ENCODE measurements at places on chromosomes 16 and 17.

GRCh38 chr17:71055128-71055527 is 885.8 kb downstream of the KCNJ2 start:
- peak; percentile 6 for DNase-seq

DNA sequence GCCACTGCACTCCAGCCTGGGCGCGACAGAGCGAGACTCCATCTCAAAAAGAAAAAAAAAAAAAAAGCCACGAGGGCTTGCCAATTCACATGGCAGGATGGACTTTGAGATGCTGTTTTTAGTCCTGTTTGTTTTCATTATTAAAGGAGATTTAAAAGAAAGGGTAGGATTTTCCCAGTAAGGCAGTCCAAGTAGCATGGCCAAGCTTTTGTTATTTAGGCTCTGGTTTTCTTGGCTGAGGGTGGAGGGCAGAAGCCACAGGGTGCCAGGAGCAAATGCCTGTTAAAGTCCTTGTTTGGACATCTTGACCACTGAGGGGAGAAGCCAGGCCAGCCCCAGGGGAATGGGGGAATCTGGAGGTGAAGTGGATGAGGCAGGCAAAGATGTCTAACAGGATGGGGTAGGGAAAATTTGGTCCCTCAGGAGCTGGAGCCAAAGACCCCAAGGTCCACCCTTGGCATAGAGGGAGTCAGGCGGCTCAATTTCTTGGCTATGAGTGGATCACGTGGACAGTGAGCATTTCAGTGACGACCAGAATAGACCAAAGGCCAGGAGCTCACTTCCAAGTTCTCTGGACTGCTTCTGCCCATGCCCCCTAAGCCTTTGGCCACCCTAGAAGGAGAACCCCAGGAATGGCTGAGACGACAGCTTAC is 20.8 kb upstream of the PLLP start:
- DNase-seq = no peak

DNA sequence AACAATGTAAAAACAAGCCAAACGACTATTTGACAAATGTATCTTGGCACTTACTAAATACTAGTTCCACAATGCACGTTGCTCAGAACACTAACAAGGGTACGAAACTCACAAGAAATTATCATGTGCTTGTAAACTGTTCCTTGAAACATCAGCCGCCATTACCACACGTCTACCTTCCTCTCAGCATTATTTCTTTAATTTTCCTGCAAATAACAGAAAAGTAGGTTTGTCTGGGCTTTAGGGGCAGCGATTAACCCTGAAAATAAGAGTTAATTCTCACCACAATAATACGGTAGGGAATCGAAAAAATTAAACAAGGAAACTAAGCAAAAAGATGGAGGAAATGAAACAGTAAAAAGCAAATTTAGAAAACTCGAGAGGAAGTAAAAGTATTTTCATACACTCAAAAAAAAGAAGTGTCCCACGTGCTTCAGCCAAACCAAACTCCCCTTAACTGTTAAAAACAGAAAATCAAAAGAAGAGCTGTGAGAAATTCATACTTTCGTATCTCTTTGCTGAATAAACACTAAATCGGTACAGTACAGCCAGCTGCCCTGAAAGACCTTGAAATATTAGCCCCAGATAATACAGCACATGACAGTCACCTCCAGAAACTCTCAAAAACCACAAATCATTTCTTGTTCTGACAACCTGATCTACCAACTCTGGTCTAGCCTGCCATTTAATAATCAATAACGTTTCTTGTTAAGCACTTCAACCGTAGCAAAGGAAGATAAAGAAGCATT is 1.2 kb downstream of the ARHGAP17 start:
- no peak for DNase-seq

- peak; percentile 88 for DNase-seq
These were observed at the start of gene ATP6V0A1 for GRCh38 chr17:42458497-42459255. ATP6V0A1 (plus strand) TSS chr17:42458878; CDS start chr17:42460895, 2,017 bp downstream.

DNA sequence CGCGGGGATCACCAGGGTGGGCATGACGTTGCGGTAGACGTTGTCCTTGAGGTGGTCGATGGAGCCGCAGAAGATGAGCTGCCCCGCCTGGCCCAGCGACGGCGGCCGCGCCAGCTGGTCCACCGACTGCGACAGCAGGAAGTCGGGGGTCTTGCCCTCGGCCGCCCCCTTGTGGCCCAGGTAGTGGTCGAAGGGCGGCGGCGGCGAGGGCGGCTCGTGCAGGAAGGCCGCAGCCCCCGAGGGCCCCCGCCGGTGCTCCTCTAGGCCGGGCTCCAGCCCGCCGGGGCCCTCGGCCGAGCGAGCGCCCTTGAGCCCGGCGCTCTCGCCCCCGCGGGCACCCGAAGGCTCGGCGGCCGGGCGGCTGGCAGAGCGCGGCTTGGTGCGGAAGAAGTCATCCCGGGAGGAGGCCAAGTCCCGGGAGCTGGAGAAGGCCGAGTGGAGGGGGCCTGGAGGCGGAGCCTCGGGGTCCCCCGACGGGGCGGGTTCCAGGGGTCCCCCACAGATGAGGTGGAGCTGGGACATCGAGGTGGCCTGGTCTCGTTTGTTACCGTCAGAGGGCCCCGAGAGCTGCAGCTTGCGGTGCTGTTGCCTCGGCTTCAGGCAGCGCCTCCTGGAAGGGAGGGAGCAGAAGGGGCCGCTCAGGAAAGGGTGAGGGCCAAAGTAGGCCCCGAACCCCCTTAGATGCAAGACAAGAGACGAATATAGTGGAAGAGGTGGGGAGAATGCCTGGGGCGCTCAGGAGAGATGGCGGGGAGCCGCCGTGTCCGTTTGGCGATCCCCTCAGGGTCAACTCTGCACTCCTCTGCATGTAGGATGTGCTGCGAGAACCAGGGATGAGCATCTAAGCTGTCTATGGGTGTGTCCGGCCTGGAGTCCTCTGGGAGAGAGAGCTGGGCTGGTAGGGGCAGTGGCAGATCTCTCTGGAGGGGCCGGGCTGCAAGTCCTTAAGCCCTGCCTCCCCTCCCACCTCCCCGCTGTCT is 8.8 kb downstream of the FAM171A2 start:
- no peak for DNase-seq

DNA sequence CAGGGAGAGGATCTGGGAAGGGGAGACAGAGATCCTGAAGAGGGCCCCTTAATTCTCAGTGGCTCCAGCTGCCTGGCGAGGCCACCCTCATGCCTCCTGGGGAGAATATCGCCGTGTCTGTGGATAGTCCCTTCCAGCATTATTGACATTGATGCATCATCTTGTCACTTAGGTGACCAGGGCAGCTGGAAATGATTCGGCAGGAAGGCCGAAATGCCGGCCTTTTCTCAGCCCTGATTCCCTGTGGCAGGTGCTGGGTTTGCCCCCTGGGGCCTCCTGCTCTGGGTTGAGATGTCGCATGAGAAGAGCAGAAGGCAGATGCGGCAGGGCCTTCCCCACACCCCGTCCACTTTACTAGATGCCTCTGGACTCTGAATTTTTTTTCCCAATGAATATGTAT is 89.5 kb downstream of the RAP1GAP2 start:
- no peak for DNase-seq

DNA sequence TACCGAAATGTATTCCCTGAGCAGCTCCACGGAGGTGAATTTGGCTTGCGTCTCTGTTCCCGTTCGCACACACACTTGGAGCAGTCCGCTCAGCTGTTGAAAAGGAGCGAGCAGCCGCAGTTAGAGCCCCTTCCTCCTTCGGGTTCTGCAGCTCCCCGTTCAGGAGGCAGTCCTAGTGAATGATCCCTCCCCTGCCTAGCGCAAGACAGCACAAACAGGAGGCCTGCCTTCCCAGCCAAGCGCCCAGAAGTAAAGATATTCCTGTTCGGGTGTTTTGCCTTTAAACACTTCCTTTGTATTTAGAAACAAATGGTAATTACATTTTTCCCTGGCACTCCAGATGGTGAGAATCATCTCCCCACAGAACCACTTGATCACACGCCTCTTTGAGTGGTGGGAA is 64.7 kb downstream of the ABCC12 start:
- no peak for DNase-seq

DNA sequence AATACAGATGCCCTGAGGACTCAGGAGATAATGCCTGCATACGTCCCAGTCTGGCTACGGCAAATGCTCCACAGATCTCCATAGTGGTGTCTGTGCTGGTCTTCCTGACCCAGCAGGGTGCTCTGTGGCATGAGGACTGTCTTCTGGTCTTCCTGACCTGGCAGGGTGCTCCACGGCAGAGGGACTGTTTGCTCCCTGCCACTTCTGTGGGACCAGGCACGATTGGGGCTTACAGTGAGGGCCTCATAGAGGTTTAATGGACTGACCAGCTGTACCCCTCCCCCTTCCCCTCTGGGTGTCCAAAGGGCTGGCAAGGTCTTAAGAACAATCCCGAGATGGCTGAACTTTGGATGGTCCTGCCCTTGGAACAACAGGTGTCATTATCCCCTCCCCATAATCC is 123.1 kb downstream of the C16orf78 start:
- DNase-seq = no peak

- peak; percentile 85 for DNase-seq
These were observed 696.8 kb upstream of the SOX9 start for GRCh38 chr17:71423871-71424546.

DNA sequence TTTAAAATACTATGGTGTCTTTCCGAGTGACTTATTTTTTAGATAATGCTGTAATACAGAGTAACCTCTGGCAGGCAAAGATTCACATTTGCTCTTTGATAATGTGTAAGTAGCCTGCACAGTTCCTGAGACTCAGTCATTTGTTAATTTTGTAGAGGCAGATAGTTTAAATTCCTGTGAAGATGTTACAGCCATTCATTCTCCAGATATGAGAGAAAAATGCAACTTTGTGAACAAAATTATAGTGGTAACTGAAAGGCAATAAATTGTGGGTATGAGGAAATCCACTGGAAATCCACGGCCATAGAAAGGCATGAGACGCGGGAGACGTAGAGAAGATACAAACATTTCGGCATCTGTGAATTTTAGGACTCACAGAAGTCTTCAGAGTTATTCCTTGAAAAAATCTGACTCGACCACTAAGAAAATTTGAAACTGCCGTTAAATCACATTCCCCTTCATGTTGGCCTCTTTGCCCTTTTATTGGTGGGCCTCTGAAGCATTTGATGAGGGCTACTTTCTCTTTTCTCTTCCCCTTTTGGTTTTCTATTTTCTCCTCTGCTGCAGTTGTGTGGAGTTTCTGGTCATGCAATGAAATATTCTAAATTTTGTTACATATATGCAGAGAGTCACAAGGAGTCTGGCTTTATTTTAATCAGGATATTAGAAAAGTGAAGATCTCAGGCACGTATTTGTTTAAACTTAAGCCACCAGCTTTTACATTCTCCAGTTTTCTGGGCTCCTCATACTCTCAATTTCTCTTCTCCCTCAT is 18.8 kb downstream of the HS3ST3A1 start:
- DNase-seq = peak; percentile 72

- DNase-seq = no peak
These were observed 139.1 kb upstream of the GSE1 start for GRCh38 chr16:85473909-85474620.

DNA sequence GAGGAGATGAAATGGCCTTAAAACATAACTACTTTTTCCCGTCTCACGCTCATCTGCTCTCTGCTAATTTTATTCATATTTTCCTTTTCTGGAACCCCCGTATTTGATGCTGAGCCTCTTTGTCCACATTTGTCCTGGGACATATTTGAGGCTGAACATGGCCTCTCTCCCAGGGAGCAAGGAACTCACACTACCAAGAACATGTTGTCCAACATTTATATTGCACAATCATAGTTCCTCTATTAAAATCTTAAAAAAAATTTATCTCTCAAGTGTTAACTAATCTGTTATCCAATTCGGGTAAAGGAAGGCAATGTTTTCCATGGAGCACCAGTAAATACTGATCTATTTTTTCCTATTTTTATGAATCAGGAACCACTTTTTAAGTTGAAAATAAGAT is 60.2 kb downstream of the CMC2 start:
- DNase-seq = no peak

DNA sequence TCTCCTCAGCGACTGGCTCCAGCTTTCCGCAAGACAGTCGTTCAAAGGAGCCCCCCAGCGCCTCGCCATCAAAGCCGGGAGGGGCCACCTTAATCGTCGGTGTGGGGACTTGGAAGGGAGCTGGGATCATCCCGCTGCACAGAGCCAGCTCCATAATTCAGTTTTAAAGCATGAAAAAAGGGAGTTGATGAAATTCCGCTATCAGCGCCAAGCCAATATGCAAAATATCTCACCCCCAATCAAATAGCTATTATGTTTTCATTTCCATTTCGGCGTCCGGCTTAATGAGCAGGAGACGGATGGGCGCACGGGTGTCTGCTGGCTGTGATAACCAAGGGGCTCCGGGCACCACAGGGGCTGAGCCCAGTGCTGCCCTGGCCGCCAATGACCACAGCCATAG is 27.7 kb downstream of the ZFPM1 start:
- DNase-seq = no peak

GRCh38 chr16:14486520-14487303 is 143.3 kb downstream of the PARN start:
- peak; percentile 95 for DNase-seq

- DNase-seq = no peak
These were observed 6.7 kb upstream of the CIITA start for GRCh38 chr16:10870137-10870776.

GRCh38 chr17:77254951-77255825 is 114.4 kb downstream of the SEC14L1 start:
- DNase-seq = peak; percentile 98

DNA sequence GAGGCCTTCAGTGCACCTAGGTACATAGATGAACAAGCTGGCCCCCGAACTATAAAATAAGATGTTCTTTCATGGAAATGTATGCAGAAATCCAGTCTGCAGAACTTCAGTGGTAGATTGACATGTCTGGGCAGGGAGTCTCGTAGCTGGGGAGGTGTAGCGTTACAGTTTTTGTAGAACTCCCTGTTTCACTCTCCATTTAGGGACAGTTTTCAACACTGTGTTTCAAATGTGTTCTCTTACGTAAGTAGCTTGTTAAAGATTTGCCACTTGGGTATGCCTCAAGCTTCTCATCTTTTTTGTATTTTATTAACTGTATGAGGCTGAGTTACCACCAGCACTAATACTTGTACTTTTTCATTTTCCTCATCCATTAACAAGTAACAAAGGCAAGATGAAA is 46.6 kb downstream of the PLD6 start:
- DNase-seq = no peak

DNA sequence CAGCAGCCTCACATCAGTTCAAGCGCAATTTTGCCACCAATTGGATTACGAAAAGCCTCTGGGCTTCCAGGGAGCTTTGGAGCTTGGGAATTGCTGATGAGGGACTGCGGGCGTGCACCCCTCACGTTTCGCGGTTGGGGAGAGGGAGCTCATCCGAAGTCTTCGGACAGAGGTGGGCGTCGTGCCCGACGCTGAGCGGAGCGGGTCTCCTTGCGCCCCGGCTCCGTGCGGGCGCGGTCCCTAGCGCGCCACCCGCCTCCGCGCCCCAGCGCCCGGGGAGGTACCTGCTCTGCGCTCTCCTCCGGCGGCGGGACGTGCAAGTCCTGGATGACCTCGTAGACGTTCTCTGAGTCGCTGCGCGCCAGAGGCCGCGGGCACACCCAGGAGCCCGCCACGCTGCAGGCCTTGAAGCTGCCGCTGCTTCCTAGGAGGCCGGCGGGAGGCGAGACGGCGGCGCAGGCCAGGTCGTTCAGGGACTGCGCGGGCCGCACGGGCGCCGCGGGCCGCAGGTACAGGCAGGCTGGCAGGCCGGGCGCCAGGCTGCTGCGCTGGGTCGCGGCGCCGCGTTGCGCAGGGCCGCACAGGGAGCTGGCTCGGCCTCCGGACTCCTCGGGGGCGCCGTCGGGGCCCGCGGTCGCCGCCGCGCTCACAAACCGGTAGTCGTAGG is 3.2 kb downstream of the ARHGAP27 start:
- DNase-seq = no peak

GRCh38 chr17:57938061-57938502 is 17.1 kb downstream of the CUEDC1 start:
- DNase-seq = no peak
